ENCODE measurements at places on chromosomes 12 and 14. TPM values are rescaled to one million over a fixed set of nuclear protein-coding genes. Genes with fewer than 3 reads are reported as not detected.

DNA sequence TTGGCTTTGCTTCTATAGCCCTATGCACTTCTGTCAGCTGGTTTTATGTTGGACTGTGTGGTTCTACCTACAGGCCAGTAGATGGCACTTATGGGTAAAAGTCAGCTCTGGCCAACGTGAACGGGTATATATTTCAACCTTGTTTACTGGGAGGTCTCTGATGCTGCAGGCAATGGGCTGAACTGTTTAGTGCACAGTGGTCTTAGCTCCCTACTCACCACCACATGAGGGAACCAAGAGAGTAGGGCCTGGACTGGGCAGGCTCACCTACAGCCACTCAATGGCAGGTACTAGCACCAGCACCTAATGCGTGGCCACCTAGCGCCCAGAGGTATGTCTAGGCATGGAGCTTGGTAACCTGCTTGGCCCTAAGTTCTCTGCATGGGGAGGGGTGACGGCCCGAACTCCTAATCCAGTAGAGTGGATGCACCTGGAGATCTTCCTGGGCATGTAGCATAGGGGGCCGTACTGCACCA is 481.8 kb downstream of the TMEM117 start:
- no peaks in the 10 kb centered on the region for H3K27me3 ChIP-seq
- H3K4me3 ChIP-seq: no peak overlapping the region
- H3K27ac ChIP-seq: no peak overlapping the region
- peak; percentile 7 for DNase-seq

- no peak for DNase-seq
- H3K36me3 ChIP-seq: no peaks in the 10 kb centered on the region
- peaks cover 78% of the 10 kb centered on the region for H3K27me3 ChIP-seq
- no peaks in the 10 kb centered on the region for H3K4me1 ChIP-seq
- no peak overlapping the region for H3K4me3 ChIP-seq
Observed at GRCh38 chr12:106582249-106582591, 584 bp upstream of the RFX4 start.

DNA sequence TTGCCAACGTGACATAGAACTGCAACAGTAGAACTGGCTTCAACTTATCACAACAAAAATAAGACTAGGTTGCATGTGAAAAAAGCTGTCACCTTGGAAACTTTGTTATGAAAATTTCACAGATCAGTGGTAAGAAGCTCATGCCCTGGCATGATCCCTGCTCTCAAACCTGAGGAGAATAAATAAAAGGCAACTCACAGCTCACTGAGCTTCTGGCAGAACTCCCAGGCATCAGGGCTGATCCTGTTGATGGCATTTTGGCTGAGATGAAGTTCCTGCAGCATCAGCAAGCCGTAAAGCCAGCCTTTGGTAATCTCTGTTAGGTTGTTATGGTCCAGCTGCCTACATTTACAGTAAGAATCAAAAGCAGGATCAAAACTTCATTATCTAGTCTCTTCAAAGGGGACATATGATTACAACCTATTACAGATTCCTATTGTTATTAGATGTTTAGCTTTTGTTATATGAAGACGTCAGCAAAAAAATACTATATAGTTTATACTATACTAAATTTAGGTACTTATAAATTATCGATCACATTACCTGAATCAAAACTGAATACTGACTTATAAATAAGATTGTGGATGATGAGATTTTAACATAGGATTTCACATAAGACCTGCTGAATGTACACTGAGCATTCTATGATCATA is 32.0 kb downstream of the LRIG3 start:
- H3K4me1 ChIP-seq: no peaks in the 10 kb centered on the region
- no peak overlapping the region for H3K4me3 ChIP-seq

DNA sequence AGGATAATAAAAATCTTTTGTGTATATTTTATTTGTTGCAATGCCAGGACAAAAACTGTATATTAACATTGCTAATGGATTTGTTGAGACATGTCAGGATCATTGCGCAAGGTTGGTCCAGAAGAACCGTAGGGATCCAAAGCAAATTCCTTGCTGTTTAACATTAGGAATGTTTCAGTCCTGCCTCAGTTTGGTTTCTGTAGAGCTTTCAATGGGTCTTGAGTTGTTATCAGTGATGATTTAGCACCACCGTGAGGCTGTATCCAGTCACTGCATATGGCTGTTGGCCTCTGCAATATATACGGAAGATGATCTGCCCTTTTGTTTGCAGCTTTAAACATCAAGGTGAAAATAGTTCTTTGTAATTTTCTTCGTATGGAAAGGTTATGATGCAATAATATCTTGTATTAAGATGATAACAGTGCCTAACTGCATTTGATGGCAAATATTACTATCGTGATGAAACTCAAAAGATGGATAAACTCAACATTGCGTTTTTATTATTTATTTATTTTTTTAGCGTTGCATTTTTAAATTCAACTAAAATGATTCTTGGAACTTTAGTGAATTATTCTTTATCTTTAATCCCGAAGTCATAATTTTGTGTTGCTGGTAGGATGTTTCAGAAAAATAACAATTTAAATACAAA is 231.2 kb downstream of the AKAP6 start:
- H3K36me3 ChIP-seq: no peaks in the 10 kb centered on the region
- no peak overlapping the region for H3K27ac ChIP-seq
- peak; percentile 76 for DNase-seq

GRCh38 chr12:67957383-67957782 is 31.9 kb upstream of the IFNG-AS1 start:
- no peak for DNase-seq
- H3K4me3 ChIP-seq: no peak overlapping the region
- no peaks in the 10 kb centered on the region for H3K27me3 ChIP-seq
- H3K4me1 ChIP-seq: no peaks in the 10 kb centered on the region
- H3K36me3 ChIP-seq: no peaks in the 10 kb centered on the region
- no peak overlapping the region for H3K27ac ChIP-seq

GRCh38 chr14:87080146-87080545 is 912.8 kb downstream of the GALC start:
- H3K36me3 ChIP-seq: no peaks in the 10 kb centered on the region
- H3K4me3 ChIP-seq: no peak overlapping the region
- no peak for DNase-seq
- H3K27me3 ChIP-seq: no peaks in the 10 kb centered on the region

- no peak overlapping the region for H3K4me3 ChIP-seq
- H3K27me3 ChIP-seq: peaks cover 4% of the 10 kb centered on the region
- no peaks in the 10 kb centered on the region for H3K4me1 ChIP-seq
Observed at GRCh38 chr14:29390081-29390832, 537.4 kb downstream of the PRKD1 start.

DNA sequence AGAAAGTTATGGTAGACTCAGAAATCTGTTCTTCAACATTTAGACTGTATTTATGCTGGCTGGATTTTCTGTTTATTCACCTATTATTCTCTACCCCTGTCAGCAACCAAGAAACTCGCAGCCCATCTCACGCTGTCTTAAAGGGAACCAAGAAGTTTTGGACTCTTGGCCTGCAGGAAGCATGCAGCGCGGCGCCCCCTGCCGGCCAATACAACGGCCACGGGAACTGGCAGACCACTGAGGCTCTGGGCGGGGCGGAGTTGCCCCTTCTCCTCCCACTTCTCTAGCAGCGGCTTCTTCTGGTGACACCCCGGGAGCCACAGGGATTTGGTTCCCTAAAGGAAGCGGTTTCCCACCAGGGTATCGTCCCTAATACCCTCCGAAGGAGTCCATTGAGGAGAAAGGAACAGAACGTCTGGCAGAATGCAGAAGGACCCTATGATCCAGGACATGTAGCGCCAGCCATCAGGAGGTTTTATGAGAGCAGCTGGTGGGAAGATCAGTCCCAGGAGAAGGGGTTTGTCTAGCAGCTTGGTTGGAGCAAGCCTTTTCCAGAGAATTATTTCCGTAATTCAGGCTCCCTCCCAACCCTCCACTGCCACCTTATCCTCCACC is 21.0 kb upstream of the RNASE2 start:
- H3K27me3 ChIP-seq: peaks cover 3% of the 10 kb centered on the region
- H3K4me1 ChIP-seq: no peaks in the 10 kb centered on the region
- H3K4me3 ChIP-seq: no peak overlapping the region
- no peaks in the 10 kb centered on the region for H3K36me3 ChIP-seq
- H3K27ac ChIP-seq: no peak overlapping the region

DNA sequence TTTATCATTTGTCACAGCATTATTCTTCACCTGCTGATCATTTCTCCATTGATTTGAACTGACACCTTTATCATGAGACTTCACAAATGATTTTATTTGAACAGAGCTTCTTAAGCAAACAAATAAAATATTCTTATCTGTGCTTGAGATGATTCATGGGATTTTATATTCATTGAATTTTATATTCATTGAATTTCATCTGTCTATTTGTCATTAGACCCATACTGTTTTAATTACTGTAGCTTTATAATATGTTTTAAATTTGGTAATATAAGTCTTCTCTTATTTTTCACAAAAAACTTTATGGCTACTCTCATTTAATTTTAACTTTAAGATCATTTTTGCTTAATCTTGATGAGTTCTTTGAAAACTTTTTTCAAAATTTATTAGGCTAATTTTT is 777.4 kb upstream of the TBX3 start:
- no peak overlapping the region for H3K27ac ChIP-seq
- no peak for DNase-seq
- H3K4me3 ChIP-seq: no peak overlapping the region
- H3K4me1 ChIP-seq: no peaks in the 10 kb centered on the region

DNA sequence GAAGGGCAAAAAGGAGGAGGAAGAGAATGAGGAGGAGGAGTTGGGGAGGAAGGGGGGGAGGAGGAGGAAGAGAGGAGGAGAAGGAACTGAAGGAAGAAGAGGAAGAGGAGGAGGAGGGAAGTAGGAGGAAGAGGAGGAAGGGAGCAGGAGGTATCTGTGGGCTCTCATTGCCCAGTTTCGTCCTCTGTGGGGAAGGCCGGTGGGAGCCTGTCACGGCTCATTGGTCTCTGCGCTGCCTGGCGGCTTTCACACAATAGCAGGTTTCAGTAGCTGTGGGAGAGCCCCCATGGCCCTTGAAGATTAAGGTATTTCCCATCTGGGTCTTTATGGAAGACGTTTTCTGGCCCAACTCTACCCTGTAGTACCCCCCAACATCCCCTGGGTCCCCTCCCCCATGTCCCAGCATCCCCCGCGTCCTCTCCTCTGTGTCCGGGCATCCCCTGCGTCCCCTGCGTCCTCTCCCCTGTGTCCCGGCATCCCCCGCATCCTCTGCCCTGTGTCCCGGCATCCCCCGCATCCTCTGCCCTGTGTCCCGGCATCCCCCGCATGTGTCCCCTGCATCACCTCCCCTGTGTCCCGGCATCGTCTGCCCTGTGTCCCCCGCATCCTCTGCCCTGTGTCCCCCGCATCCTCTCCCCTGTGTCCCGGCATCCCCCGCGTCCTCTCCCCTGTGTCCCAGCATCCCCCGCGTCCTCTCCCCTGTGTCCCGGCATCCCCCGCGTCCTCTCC is 278.2 kb upstream of the SFSWAP start:
- no peak overlapping the region for H3K4me3 ChIP-seq
- no peak overlapping the region for H3K27ac ChIP-seq
- no peak for DNase-seq
- H3K4me1 ChIP-seq: no peaks in the 10 kb centered on the region

GRCh38 chr12:48818831-48819590 is 715 bp downstream of the CACNB3 start:
- H3K4me1 ChIP-seq: peaks cover 16% of the 10 kb centered on the region
- no peak overlapping the region for H3K27ac ChIP-seq
- peak overlapping the region; percentile 58 for H3K4me3 ChIP-seq
- peak; percentile 54 for DNase-seq
- no peaks in the 10 kb centered on the region for H3K27me3 ChIP-seq
- H3K36me3 ChIP-seq: peaks cover 7% of the 10 kb centered on the region

GRCh38 chr12:132393245-132393795 is 63.9 kb upstream of the GALNT9 start:
- DNase-seq: no peak
- H3K4me3 ChIP-seq: no peak overlapping the region
- H3K27me3 ChIP-seq: no peaks in the 10 kb centered on the region
- H3K27ac ChIP-seq: no peak overlapping the region
- no peaks in the 10 kb centered on the region for H3K4me1 ChIP-seq
- H3K36me3 ChIP-seq: no peaks in the 10 kb centered on the region

GRCh38 chr14:32313844-32314376 is 15.2 kb upstream of the AKAP6 start:
- no peaks in the 10 kb centered on the region for H3K36me3 ChIP-seq
- no peak overlapping the region for H3K27ac ChIP-seq
- no peaks in the 10 kb centered on the region for H3K4me1 ChIP-seq

GRCh38 chr14:32329690-32330285 is 690 bp downstream of the AKAP6 start:
- no peaks in the 10 kb centered on the region for H3K27me3 ChIP-seq
- H3K36me3 ChIP-seq: no peaks in the 10 kb centered on the region
- H3K4me3 ChIP-seq: no peak overlapping the region
- H3K27ac ChIP-seq: no peak overlapping the region

- peaks cover 24% of the 10 kb centered on the region for H3K27me3 ChIP-seq
- no peaks in the 10 kb centered on the region for H3K36me3 ChIP-seq
- DNase-seq: peak; percentile 50
- H3K4me1 ChIP-seq: no peaks in the 10 kb centered on the region
- no peak overlapping the region for H3K27ac ChIP-seq
Observed at GRCh38 chr14:28751467-28752058, 15.0 kb upstream of the FOXG1 start.

The PCNX4 gene
- polyA plus RNA-seq: 35.5 TPM

- DNase-seq: no peak
- no peaks in the 10 kb centered on the region for H3K4me1 ChIP-seq
- H3K4me3 ChIP-seq: no peak overlapping the region
- no peak overlapping the region for H3K27ac ChIP-seq
Observed at GRCh38 chr14:81767266-81767995, 233.8 kb upstream of the SEL1L start.

- H3K27ac ChIP-seq: no peak overlapping the region
- DNase-seq: no peak
- no peaks in the 10 kb centered on the region for H3K4me1 ChIP-seq
- no peak overlapping the region for H3K4me3 ChIP-seq
- no peaks in the 10 kb centered on the region for H3K36me3 ChIP-seq
Observed at GRCh38 chr12:94242901-94243300, 94.5 kb downstream of the PLXNC1 start.

DNA sequence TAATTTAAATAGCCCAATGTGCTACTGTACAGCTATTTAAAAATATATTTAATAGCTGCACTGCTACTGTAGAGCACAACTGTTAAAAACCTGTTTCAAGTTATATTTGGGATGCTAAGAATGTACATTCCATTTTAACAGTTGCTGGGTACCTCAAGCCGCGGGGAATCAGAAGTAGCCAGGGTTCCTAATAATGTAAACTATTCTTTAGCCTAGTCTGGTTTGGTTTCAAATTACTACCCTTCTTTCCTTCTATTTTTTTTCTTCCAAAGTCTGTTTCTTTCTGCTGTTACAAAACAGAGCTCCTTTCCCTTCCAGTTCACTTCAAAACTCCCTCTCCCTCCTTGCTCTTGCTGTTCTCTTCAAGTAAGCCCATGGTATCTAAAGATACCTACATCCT is 21.3 kb downstream of the SCAF11 start:
- H3K27ac ChIP-seq: no peak overlapping the region
- no peaks in the 10 kb centered on the region for H3K27me3 ChIP-seq
- DNase-seq: no peak
- H3K4me3 ChIP-seq: no peak overlapping the region
- peaks cover 11% of the 10 kb centered on the region for H3K4me1 ChIP-seq
- no peaks in the 10 kb centered on the region for H3K36me3 ChIP-seq

- no peak overlapping the region for H3K4me3 ChIP-seq
- no peak for DNase-seq
- H3K4me1 ChIP-seq: no peaks in the 10 kb centered on the region
- H3K27ac ChIP-seq: no peak overlapping the region
- no peaks in the 10 kb centered on the region for H3K27me3 ChIP-seq
- H3K36me3 ChIP-seq: no peaks in the 10 kb centered on the region
Observed at GRCh38 chr14:56000846-56001245, 117.4 kb upstream of the PELI2 start.

- peaks cover 42% of the 10 kb centered on the region for H3K4me1 ChIP-seq
- H3K27me3 ChIP-seq: no peaks in the 10 kb centered on the region
- H3K4me3 ChIP-seq: peak overlapping the region; percentile 97
- H3K36me3 ChIP-seq: peaks cover 4% of the 10 kb centered on the region
- DNase-seq: peak; percentile 47
Observed at GRCh38 chr12:110741341-110742095, 1.2 kb downstream of the PPP1CC start.

Measured in endothelial cell of umbilical vein (primary cell).